T-helper 22 cell (primary cell): ENCODE measurements at places on chromosomes 3 and 15.

DNA sequence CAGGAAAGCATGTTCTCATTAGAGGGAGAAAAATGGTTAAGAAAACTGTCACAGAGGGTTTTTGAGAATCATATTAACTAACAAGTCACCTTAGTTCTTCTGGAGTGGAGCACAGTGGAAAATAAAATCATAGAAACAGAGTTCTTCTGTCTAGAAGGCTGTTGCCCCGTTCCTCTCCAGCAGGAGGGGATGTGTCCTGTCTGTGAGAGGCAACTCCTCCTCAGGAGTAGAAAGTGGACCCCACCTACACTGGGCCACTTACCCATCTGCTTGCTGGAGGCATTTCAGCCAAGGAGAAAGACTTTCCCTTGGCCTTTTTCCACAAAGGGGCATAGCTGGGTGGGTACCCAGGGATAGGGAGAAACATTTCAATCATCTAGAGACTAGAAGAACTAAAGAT is 106.6 kb downstream of the SSR3 start:
- no peak for DNase-seq

GRCh38 chr3:168034152-168034928 is 61.4 kb downstream of the GOLIM4 start:
- no peak for DNase-seq

GRCh38 chr3:126714276-126714900 is 10.3 kb downstream of the CHCHD6 start:
- no peak for DNase-seq

- DNase-seq: no peak
These were observed 343.8 kb upstream of the FRG2C start for GRCh38 chr3:75320369-75320768.

GRCh38 chr3:65483480-65483879 is 555.2 kb downstream of the MAGI1 start:
- DNase-seq: no peak

GRCh38 chr3:126277629-126278378 is 79.4 kb downstream of the KLF15 start:
- no peak for DNase-seq

- DNase-seq: no peak
These were observed 36.7 kb downstream of the CTDSPL start for GRCh38 chr3:37898424-37898823.

GRCh38 chr3:179768080-179768479 is 115.2 kb downstream of the USP13 start:
- DNase-seq: no peak

DNA sequence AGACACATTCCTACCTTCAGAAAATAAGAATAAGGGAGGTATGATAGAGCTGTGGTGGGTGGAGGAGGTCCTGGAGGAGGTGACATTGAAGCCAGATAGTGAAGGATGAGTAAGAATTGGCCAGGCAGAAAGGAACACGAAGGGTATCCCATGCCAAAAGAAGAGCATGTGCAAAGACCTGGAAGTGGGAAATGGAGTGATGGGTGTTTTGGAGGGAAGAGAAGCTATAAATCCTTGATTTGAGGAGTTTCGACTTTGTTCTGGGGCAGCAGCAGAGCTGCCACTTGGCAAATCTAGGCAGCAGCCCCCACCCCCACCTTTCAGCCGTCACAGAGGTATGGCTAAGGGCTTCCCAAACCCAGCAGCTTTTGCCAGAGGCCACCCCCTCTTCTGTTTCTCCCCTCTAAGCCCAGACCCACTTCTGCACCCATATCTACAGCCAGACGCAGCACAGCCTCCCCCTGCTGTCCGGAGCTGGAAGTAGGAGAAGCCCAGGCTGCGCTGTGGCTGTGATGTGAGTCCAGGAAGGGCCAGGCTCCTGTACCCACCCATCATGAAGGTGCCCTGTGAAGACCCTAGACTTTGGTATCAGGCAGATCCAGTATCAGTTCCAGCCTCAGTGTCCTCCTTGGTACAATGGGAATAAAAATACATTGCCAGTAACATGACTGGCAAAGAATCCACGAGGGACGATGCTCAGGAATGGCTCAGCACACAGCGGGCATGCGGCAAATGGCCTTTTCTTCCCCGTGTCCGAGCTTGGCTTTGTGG is 188.7 kb upstream of the LINGO1 start:
- no peak for DNase-seq

- no peak for DNase-seq
These were observed 12.9 kb downstream of the LOXL1 start for GRCh38 chr15:73939138-73939537.

- no peak for DNase-seq
These were observed 61.9 kb upstream of the RASGRP1 start for GRCh38 chr15:38626443-38627050.

DNA sequence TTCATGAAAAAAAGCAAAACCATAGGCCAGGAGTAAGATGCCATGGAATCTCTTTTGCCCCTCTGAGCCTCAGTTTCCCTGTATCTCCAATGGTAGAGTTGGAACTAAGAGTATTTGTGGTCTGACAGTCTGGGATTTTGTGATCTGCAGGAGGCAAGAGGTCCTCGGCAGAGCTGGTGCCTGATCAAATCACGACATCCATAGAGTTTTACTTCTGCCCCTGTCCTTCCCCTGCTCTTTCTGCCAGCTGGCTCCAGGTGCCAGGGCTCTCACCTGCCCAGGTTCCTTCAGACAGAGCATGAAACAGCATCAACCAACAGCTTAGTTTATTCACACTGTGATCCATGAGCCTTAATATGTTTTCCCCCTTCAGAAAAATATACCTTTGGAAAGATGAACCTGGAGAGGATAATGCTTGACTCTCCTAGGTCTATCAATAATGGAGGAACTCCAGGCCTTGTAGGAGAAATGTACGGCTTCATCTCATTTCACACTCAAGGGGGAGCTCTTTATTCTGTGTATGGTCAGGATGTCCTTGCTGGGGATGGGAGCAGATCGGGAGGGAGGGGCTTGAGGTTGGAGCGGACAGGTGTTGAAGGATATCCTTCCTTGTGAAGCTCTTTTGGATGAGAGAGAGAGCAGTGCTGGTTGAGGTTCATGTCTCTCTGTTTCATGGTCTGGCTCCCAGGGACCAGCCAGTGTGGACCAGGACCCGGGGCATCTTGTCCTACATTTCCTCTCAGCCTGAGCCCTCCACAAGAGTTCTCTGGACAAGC is 309.9 kb downstream of the RPLP1 start:
- DNase-seq: no peak

GRCh38 chr3:48268936-48269561 is 28.1 kb downstream of the ZNF589 start:
- DNase-seq: no peak

DNA sequence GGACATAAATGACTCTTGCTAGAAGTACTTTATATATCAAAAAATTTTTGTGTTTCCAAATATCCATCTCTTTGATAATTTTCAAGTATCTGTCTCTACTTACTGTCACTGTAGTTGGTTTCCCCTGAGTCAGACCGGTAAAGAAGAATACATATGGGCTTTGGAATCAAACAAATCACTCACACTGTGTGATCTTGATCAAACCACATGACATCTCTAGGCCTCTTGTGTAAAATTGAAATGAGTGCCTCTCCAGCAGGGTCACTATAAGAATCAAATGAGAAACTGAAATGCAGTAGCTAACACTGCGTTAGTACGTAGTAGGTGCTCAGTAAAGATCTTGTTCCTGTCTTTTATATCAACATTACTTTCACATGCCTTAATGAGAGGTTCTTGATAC is 314.6 kb upstream of the STT3B start:
- DNase-seq: no peak

DNA sequence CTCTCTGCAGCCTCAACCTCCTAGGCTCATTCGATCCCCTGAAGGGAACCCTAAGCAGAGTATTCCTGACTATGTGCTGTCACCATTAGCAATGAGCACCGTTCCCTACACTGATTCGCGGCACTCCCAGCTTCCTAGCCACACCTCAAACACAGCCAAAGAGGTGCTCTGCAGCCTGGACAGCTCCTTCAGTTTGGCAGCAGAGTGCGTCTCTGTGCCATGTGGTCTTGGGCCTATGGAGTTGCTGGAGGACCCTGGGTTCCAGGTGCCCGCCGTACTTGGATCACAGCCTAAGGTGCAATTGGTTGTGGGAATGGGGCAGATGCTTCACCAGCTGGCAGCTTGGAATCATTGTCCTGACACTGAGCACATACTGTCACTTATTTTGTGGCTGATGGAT is 17.3 kb upstream of the IL12A start:
- DNase-seq: no peak

DNA sequence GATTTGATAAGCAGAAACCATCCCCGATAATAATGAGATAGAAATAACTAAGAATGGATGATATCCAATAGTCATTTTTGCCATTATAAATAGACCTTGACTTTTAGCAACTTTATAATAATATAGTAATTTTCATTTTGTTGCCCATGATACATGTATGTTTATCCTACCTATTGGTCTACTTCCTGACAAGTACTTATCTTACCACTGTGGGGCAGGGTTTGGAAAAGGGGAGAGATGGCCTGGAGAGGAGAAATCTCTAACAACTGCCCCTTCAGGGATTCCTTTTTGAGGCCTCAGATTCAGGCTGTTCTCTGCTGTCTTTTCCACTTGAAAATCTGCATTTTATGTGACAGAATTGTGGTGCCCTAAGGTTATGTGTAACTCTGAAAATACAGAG is 42.2 kb downstream of the FAM98B start:
- no peak for DNase-seq

GRCh38 chr3:72663429-72663828 is 184.8 kb downstream of the SHQ1 start:
- DNase-seq: no peak

GRCh38 chr3:72660270-72661114 is 187.8 kb downstream of the SHQ1 start:
- no peak for DNase-seq

DNA sequence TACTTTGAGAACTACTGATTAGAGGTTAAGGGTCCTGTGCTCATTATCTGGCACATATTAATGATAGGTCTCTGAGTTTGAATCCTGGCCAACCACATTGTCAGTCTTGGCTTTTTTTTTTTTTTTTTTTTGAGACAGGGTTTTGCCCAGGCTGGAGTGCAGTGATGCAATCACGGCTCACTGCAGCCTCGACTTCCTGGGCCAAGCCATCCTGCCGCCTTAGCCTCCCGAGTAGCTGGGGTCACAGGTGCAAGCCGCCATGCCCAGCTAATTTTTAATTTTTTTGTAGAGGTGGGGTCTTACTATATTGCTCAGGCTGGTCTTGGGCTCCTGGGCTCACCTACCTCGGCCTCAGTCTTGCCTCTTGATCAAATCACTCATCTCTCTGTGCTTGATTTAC is 547 bp upstream of the PCCB start:
- no peak for DNase-seq

DNA sequence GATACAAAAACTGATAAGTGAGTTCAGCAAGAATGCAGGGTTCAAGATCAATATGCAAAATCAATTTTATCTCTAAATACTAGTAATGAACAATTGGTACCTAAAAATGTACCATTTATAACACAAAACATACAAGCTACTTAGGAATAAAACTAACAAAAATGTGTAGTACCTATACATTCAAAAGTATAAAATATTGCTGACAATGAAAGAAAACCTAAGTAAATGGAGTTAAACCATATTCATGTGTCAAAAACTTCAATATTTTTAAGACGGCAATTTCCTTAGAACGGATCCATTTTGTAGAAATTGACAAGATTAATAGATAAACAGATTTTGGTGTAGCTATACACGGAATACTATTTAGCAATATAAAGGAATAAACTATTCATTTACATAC is 343.1 kb upstream of the CCDC54 start:
- DNase-seq: no peak

- no peak for DNase-seq
These were observed 357 bp downstream of the KIAA1143 start for GRCh38 chr3:44761101-44761423.

DNA sequence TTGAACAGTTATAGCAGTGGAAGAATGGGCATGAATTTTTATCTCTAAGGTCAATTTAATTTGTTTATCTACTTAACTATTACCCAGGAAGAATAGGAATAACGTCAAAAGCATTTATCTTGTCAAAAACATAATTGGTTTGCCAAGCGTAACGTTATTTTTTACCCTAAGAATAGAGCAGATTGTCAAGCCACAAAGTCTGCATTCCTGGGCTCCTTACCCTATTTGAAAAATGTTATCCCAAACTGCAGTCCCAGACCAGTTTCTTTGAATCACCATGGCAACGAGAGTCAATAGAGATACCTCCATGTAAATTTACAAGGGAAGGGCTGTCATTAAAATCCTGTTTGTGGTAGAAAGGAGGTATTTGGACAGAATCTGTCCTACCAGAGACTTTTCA is 61.1 kb downstream of the CPNE4 start:
- DNase-seq: no peak

- DNase-seq: no peak
These were observed 211.0 kb downstream of the RORA start for GRCh38 chr15:61018083-61018482.

DNA sequence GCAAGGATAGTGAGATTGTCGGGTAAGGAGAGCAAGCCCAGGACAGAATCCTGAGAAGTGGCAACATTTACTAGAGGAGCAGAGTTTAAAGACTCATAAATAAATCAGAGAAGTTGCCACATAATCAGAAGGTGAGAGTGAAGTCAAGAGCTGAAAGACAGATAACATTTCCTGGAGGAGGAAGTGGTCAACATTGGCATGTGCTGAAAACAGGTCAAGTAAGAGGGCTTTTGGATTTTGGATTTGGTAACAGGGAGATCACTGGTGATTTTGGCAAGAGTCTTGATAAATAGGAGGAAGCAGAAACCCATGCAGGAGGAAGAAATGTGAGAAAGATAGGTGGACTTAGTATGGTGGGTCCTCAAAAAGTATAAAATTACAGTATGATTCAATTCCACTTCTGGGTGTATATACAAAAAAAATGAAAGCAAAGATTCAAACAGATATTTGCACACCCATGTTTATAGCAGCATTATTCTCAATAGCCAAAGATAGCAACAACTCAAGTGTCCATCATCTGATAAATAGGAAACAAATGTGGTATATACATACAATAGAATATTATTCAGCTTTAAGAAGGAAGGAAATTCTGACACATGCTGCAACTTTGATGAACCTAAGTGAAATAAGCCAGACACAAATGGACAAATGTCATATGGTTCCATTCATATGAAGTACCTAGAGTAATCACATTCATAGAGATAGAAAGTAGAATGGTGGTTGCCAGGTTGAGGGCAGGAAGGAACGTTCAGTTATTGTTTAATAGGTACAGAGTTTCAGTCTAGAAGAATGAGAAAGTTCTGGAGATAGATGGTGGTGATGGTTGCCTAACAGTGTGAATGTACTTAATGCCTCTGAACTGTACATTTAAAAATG is 27.3 kb upstream of the MBNL1 start:
- no peak for DNase-seq
